Lower leg skin (tissue), 4 donors: ENCODE measurements at places on chromosomes 13 and 19. TPM values are rescaled to one million over a fixed set of nuclear protein-coding genes. Genes with fewer than 3 reads are reported as not detected.

Gene ZNF91
- total RNA-seq = 51.2 TPM

DNA sequence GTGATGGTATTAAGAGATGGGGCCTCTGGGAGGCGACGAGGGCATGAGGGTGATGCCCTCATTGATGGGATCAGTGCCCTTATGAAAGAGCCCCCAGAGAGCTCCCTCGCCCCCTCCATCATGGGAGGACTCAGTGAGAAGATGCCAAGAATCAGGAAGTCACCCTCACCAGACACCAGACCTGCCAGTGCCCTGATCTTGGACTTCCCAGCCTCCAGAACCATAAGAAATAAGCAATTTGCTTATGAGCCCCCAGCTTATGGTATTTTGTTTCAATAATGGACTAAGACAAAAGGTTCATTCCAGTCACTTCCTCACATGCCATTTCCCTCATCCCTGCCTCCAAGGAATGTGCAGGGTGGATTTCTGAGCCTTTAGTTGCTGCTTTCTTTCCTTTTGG lies 129.7 kb downstream of the KDM4B start:
- DNase-seq = no peak

- no peak for DNase-seq
These were observed 80.9 kb upstream of the DOCK9 start for GRCh38 chr13:99058527-99059495.

- DNase-seq = no peak
These were observed 1.6 kb downstream of the TTYH1 start for GRCh38 chr19:54416695-54417491.

Gene CDX2
- total RNA-seq = not detected

Gene IRGC
- not detected for total RNA-seq

Gene PSG1
- total RNA-seq = not detected

Gene NUMBL
- 37.5 TPM for total RNA-seq

- DNase-seq = no peak
These were observed 78.1 kb upstream of the OLFM4 start for GRCh38 chr13:52950436-52950956.

DNA sequence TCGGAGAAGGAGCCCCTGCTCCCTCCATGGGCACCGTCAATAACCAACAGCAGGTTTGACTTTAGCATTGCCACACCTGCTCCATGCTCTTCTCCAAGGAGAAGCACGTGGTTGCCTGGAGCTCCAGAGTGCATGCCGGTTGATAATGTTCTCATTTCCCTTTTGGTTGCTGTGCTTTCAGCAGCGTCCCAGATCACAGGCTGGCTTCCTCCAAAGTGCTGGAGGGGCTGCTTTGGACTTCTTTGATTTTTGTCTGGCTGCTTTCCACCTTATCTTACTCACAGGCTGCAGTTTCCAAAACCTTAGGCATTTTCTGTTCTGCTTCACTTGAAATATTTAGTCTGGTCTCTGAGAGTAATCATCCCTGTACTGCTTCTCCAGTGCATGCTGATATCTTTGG lies 123.8 kb upstream of the IRS2 start:
- no peak for DNase-seq

DNA sequence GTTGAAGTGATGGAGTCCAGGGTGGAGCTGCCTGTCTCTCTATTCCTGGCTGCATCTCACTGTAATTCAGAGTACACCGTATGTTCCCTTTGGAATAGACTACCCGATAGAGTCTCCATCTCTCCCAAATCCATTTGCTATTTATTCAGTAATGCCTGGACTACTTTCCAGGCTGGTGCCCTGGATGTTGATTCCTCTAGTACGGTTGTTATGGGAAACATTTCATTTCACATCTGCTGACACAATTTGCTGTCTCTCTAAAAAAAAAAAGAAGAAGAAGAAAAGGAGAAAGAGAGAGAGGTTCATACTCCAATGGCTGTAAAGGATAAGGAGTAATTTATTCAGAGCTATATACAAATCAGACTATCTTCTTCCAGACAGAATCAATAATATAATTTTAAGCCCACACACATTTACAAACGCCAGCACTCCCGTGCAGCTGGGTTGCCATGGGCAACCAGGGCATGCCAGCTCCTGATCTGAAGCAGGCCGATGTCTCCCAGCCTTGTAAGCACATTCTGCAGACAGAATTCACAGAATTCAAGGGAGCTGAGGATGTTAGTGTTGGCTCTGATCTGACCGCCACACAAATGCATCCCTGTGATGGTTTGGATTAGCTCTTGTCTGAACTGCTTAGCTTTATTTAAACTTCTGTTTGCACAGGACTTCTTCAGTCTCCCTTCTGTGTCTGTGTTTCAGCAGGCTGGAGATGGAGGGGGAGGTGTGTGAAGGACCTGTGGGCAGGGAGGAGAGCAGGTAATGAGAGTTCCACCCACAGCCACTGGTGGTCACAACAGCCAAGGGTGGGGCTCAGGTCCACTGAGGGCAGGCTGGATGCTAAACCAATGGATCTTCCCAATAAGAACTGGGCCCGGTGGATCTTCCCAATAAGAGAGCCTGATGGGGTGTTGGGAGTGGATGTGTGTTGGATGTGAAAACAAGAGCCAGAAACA lies 66.0 kb downstream of the TEX26 start:
- DNase-seq = no peak

Gene HIPK4
- 0.56 TPM for total RNA-seq

DNA sequence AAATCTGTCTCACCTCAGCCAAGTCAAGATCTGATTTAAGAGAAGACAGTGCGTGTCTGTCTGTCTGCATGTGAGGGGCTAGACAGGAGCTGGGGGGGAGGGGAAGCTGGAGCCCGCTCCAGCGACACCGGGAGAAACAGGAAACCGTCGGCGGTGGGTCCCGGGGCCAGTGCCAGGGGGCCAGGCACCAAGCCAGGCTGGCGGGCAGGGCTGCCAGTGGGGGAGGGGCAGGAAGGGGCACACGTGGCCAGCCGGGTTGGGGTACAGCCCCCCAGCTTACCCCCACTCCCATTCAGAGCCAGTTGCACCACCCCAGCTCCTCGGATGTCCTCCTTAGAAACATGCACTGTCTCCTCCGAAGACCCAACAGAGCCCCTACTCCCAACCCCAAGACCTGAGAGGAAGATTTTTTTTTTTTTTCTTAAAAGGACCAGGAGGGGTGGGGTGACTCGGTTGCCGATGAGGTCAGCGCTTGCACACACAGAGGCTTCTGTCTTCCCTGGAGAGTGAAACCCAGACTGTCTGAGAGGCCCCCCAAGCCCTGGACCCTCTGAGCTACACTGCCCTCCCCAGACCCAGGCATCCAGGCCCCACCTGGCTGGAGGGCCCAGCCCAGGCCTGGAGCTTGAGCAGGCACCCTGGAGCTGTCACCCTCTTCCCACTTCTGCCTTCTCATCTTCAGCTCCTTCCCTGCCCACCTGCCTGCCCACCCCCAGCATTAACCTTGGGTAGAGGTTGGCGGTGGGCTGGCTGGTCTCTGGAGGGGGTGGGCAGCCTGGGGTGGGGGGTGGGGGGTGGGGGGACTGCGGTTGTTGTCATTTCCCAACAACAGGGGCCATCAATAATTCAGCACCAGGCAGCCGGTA lies 4.0 kb downstream of the ERF start:
- DNase-seq = no peak

Gene CFAP97D2
- total RNA-seq = not detected

GRCh38 chr13:114151565-114152284 lies 19.3 kb upstream of the RASA3 start:
- DNase-seq = no peak

DNA sequence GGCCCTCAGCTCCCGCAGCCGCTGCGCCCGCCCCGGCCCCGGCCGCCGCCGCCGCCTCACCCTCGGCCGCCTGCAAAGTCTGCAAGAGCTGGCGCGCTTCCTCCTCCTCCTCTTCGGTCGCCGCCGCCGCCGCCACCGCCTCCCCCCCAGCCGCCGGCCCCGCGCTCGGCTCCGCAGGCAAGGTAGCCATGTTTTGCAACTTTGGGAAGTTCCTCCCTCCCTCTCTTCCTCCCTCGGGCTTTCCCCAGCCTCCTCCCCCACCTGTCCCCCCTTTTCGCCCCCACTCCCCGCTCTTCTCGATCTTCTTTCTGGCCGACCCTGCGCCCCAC lies 433 bp downstream of the SIX5 start:
- DNase-seq = no peak

GRCh38 chr13:106087201-106087600 lies 448.3 kb downstream of the EFNB2 start:
- DNase-seq = no peak

Gene TSHZ3
- 3.3 TPM for total RNA-seq

GRCh38 chr13:20672772-20673171 lies 30.7 kb upstream of the IL17D start:
- no peak for DNase-seq

DNA sequence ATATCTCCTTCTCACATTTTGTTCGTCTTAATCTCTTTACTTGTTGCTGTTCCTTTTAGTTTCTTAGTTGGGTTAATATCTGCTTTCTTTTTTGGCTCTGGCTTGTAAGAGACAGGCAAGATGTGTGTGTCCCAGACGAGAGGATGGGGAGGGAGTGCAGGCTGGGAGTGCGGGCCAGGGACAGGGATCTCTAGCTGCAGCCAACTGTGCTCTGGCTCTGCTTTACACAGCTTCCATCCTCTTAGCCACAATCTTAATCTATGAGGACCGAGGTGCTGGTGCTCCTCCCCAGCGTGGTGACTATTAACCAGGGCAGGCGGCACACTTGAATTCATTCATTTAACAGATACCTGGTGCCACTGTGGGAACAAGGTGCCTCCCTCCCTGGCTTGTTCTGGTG lies 70.9 kb upstream of the WASF3 start:
- peak; percentile 81 for DNase-seq

Gene ZNF415
- 7.4 TPM for total RNA-seq

Gene SIAH3
- total RNA-seq = 0.03 TPM

- DNase-seq = no peak
These were observed 1.2 kb downstream of the ZNF347 start for GRCh38 chr19:53157626-53158025.

Gene GSX1
- total RNA-seq = not detected

DNA sequence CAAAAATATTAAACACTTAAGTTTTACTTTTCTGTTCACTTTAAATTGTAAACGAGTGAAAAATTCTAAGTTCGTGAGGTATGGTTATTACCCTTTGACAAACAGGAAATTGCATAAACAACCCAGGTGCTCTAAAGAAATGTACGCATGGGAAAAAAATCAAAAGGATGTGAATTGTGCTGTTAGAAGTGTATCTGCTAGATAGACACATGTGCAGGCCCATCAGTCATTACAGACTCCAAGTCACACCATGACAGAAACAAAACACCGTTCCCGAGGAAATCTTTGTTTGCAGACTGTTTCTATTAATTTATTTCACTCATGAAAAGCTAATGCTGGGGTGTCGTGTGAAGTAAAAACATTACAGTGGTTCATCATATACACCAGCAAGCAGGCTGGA lies 17.0 kb upstream of the DOCK9 start:
- DNase-seq = no peak

Gene SYMPK
- 59.8 TPM for total RNA-seq

DNA sequence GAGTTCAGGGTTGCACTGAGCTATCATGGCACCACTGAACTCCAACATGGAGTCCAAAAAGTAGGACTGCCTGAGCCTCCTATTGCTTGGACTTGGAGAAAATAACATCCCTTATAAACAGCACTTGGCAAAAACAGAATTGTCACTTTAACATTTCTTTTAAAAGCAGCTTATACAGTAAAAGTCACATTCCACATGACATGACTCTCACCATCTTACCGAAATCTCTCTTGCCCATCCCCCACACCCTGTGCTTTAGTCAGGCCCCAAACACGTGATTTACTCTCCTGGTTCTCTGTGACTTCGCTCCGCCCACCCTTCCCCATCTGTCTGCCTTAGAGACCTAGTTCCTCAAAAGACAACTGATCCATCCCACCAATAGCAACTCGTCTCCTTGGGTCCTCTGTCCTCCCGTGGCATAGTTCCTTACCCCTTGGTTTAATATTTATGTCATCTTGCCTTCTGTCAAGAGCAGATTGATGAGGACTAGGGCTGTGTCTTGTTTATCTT lies 4.6 kb downstream of the SAFB start:
- peak; percentile 88 for DNase-seq

DNA sequence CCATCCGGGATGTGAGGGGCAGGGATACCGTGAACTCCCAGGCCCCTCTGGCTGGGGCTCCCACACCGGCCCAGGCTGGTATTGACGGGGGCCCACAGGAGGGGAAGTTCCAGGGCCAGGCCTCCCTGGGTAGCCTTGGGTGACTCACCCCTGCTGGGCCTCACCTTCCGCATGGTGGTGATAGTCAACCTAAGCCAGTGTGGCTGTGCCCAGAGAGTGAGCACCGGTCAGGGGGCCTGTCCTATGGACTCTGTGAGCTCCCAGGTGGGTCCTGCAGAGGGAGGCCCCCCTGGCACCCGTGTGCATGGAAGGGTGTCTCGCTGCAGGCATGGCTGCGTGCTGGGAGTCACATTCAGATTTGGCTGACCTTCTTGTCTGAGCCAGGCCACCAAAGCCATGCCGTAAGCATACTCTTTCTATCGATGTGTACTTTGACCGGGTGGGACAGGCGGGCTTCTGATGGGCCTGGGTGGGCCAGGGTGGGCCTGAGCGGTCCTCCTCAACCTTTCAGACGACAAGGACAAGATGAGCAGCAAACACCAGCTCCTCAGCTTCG lies 27.6 kb downstream of the DHX34 start:
- no peak for DNase-seq

GRCh38 chr13:73195091-73195490 lies 136.3 kb downstream of the KLF5 start:
- DNase-seq = no peak

GRCh38 chr13:48827709-48828108 lies 148.0 kb upstream of the FNDC3A start:
- DNase-seq = no peak

Gene PNPLA6
- total RNA-seq = 58.3 TPM

- no peak for DNase-seq
These were observed 6.8 kb downstream of the ZNF564 start for GRCh38 chr19:12544401-12544876.

DNA sequence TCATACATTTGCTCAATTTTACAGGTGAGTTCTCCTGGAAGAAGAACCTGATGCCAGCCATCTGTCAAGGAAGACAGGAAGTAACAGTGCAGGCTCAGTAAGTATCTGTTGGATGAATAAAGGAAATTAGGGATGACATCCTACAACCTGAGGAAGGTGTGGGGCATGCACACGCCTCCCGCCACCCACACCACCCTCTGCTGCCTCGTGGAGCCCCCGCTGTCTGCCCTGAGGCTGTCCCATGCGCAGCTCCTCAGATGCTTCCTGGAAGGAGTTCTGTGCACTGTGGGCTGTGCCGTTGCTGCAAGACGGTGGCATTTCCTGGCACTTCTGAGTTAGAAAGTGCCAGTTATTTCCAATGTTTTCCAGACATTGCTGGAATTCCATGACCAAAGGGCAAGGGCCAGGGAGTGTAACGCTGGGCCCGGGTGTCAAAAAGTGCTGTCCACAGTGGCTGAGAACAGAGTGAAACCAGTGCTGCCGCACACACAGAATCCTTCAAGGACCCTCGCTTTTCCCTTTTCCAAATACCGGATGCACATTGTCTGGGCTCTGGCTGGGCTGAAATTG lies 4.2 kb upstream of the TEX29 start:
- no peak for DNase-seq

Gene LCP1
- 43.0 TPM for total RNA-seq

Gene ODAD3
- total RNA-seq = 0.44 TPM

- DNase-seq = no peak
These were observed 2646.0 kb upstream of the PCDH20 start for GRCh38 chr13:64061649-64062048.
